ENCODE measurements at places on chromosomes 11 and 22.

DNA sequence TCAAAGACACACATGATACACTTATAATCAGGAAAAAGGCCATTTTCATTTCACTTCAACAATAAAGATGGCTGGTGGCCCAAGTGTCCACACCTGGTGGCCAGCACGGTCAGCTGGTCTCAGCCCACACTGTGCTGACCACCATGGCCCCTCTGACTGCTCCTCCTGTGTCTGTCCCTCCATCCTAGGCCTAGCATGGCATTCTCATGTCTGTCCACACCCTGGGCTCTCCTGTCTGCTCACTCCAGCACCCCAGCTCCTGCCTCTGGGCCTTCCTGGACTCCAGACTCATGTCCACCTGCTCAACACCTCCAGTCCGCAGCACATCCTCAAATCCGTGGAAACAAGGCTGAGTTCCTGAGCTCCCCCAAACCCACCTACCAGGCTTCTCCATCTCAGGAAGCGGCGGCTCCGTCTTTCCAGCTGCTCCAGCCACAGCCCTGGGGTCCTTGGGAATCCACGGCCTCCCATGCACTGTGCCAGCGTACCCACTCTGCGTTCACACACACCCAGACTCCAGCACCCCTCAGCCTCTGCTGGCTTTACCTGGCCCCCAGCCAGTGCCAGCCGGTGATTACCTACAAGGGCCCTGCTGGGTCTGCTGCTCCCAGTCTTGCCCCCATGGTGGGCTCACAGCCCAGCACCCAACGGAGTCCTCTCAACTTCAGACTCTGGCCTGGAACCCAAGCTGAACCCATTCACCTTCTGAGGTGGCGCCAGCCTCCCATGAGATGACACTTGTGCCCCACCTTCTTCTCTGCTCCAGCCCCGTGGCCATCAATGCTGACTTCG, 13.9 kb downstream of the SIRT3 start:
- no peak for DNase-seq

- DNase-seq = no peak
These were observed 173.4 kb downstream of the NCAM1 start for GRCh38 chr11:113134626-113135025.

GRCh38 chr11:62411524-62411923, 7.3 kb upstream of the SCGB1A1 start:
- DNase-seq = no peak

DNA sequence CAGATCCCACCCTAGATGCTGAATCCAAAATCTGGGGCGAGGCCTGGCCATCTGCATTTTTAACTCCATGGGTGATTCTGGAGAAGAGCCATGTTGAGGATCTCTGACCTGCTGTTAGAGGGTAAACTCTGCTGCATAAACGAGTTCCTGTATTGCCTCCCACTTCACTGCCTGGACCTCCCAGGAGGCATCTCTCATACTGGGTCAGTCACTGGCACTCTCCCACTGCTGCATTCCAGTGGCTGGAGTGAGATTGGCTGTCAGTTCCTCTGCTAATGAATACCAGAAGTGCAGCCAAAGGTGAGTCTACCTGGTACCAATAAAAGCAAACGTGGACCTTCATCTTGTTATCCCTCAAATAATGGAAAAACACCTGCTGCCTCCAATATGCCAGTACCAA, 10.3 kb downstream of the POLDIP3 start:
- DNase-seq = no peak

GRCh38 chr11:113730887-113731726, 25.0 kb upstream of the TMPRSS5 start:
- no peak for DNase-seq

DNA sequence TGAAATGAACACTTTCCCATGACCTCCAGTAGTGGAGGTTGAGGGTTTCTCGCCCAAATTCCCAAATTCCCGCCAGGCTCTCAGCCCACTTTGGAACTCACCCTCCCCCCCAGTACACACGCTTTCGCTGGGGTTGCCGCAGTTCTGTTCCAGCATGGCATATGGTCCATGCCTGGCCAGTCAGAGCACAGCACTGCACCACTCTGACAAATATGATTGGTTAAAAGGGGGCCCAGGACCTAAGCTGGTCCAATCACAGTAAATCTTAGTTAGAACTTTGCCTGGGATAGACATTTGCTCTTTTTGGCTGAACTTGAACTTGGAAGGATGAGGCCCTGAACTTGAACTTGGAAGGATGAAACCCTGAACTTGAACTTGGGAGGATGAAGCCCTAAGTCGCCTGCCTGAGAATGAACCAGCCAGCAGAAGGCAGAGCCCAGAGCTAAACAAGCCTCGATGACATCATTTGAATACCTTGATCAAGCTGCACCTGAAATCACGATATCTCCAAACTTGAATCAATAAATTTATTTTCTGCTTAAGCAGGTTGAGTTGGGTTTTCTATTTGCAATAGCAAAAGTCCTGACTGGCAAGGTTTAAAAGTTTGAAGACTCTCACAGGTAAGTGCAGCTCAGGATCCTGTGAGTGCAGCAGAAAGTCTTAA, 12.6 kb upstream of the SSTR3 start:
- no peak for DNase-seq

DNA sequence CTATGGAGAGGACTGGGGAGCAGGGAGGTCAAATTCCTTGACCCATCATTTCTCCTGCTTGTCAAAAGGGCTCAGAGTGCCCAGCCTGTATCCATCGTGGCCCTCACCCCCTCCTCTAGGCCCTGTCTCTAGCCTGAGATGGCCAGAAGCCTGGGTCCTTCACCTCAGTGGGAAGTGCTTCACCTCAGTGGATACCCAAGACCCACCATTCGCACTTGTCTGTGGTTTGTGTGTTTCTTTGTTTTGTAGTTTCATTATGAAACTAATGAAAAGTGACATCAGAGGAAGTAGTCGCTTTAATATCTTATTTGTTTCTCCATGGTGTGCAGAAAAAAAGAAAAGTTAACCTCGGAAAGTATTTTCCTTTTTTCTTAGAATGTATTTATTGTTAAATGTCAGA, 194.0 kb upstream of the CADM1 start:
- no peak for DNase-seq

All from activated CD4-positive, alpha-beta T cell treated with anti-CD3 and anti-CD28 coated beads for 24 hours (primary cell).